H1 (cell line): ENCODE measurements at places on chromosomes 7 and 10.

- no peak overlapping the region for H3K4me3 ChIP-seq
- no peak overlapping the region for H3K27ac ChIP-seq
- H3K27me3 ChIP-seq = no peaks in the 10 kb centered on the region
- H3K36me3 ChIP-seq = no peaks in the 10 kb centered on the region
- DNase-seq = peak; percentile 45
- H3K4me1 ChIP-seq = peaks cover 14% of the 10 kb centered on the region
These were observed 21.8 kb downstream of the ELFN1 start for GRCh38 chr7:1691601-1692514.

GRCh38 chr7:18993933-18994668, 123.3 kb downstream of the TWIST1 start:
- H3K36me3 ChIP-seq = no peaks in the 10 kb centered on the region
- no peaks in the 10 kb centered on the region for H3K4me1 ChIP-seq
- no peaks in the 10 kb centered on the region for H3K27me3 ChIP-seq
- no peak for DNase-seq
- no peak overlapping the region for H3K4me3 ChIP-seq

DNA sequence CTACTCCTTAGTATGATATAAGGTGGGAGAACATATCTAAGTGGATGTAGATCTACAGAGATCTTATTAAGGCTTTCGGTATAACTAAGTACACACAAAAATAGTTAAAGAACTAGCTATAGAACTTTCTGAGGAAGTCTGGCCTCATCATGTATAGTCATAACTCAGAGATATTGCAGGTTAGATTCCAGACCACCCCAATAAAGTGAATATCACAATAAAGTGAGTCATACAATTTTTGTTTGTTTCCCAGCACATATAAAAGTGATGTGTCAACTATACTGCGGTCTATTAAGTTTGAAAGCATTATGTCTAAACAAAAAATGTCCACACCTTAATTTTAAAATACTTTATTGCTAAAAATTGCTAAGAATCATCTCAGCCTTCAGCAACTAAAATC, 24.7 kb upstream of the SEMA3A start:
- H3K36me3 ChIP-seq = no peaks in the 10 kb centered on the region
- H3K4me1 ChIP-seq = no peaks in the 10 kb centered on the region
- H3K27ac ChIP-seq = no peak overlapping the region
- no peaks in the 10 kb centered on the region for H3K27me3 ChIP-seq

DNA sequence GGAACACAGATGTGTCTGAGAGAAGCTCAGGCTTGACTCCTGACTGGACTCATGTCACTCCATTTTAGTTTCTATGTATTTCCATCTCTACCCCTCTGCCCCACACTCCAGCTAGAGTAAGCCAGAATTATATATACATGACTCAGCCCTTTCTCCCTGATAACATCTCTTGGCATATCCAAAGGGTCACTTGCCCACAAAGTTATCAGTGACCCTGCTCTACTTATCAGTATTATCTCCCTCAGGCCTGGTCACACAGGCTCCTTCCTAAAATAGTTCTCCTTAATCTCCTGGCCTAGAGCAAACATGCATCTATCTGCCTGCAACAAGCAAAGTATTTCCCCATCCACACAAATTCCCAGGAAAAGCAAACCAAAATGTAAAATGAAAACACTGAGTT, 598.3 kb downstream of the SUGCT start:
- no peaks in the 10 kb centered on the region for H3K27me3 ChIP-seq
- no peaks in the 10 kb centered on the region for H3K4me1 ChIP-seq
- DNase-seq = no peak
- no peak overlapping the region for H3K4me3 ChIP-seq

- no peak overlapping the region for H3K27ac ChIP-seq
- H3K4me3 ChIP-seq = no peak overlapping the region
These were observed 85.4 kb downstream of the KCNMA1 start for GRCh38 chr10:77552252-77552651.

- H3K27me3 ChIP-seq = no peaks in the 10 kb centered on the region
- H3K4me3 ChIP-seq = no peak overlapping the region
- H3K36me3 ChIP-seq = no peaks in the 10 kb centered on the region
- H3K27ac ChIP-seq = no peak overlapping the region
- H3K4me1 ChIP-seq = peaks cover 8% of the 10 kb centered on the region; the same call in 1 of the 2 replicates
These were observed 130.0 kb upstream of the LANCL2 start for GRCh38 chr7:55235115-55235514.
